ENCODE measurements at places on chromosomes 16 and 17.

- peaks cover 4% of the 10 kb centered on the region for H3K27me3 ChIP-seq
- peaks cover 12% of the 10 kb centered on the region for H3K4me1 ChIP-seq
- DNase-seq, result no peak
- no peaks in the 10 kb centered on the region for H3K36me3 ChIP-seq
- H3K4me3 ChIP-seq, result no peak overlapping the region
These were observed 3.8 kb upstream of the VAC14 start for GRCh38 chr16:70804734-70805169.

- DNase-seq, result no peak
- no peak overlapping the region for H3K4me3 ChIP-seq
- H3K27me3 ChIP-seq, result no peaks in the 10 kb centered on the region
- H3K4me1 ChIP-seq, result no peaks in the 10 kb centered on the region
- no peak overlapping the region for H3K27ac ChIP-seq
These were observed 283.7 kb downstream of the CPPED1 start for GRCh38 chr16:12519986-12520385.

GRCh38 chr16:11101695-11102522 is 154.1 kb downstream of the SOCS1 start:
- DNase-seq, result no peak
- peak overlapping the region; percentile 93 for H3K27ac ChIP-seq
- peaks cover 95% of the 10 kb centered on the region for H3K4me1 ChIP-seq
- no peaks in the 10 kb centered on the region for H3K27me3 ChIP-seq
- peaks cover 42% of the 10 kb centered on the region for H3K36me3 ChIP-seq

DNA sequence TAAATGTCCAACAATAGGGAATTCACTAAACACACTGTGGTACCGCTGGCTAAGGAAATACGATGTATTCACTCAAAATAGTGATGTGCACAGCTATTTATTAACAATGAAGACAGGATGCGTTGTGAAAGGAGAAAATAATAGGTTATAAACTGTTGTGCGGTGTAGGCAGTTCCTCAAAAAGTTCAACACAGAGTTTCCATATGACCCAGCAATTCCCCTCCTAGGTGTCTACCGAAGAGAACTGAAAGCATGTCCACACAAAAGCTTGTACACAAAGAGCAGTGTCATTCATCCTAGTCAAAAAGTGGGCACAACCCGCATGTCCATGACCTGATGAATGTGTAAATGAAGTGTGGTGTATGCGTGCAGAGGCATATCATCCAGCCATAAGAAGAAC is 1.2 kb upstream of the CES1 start:
- no peaks in the 10 kb centered on the region for H3K36me3 ChIP-seq
- no peaks in the 10 kb centered on the region for H3K4me1 ChIP-seq
- no peak overlapping the region for H3K4me3 ChIP-seq
- no peak overlapping the region for H3K27ac ChIP-seq

DNA sequence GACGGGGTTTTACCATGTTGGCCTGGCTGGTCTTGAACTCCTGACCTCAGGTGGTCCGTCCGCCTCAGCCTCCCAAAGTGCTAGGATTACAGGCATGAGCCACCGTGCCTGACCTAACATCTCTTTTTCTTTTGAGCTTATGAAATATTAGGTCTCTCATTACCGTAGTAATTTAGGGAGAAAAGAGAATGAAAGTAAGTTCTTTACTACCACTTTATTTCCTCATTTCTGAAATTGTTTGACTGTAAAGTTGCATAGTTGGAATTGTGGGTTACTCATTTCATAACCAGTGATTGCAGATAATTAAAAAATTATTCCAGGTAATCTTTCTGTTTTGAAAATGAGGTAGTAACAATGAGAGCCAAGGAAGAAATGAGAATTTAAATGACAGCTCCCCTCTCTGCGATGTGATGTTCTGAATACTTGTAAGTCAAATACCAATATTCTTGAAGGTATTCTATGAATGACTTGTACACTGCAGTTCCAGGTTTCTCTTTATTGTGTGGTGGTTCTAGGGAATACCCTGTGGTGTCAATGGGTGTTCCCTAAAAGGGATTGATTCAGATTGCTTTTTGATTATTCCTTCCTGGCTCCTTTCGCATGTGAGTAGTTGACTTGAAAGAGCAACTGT is 28.3 kb downstream of the MAP2K4 start:
- H3K4me1 ChIP-seq, result peaks cover 47% of the 10 kb centered on the region
- H3K36me3 ChIP-seq, result peaks cover 20% of the 10 kb centered on the region

GRCh38 chr17:39666601-39667261 is 1.5 kb upstream of the PNMT start:
- peaks cover 7% of the 10 kb centered on the region for H3K4me1 ChIP-seq
- H3K36me3 ChIP-seq, result peaks cover 3% of the 10 kb centered on the region
- peaks cover 26% of the 10 kb centered on the region for H3K27me3 ChIP-seq
- no peak overlapping the region for H3K27ac ChIP-seq
- no peak overlapping the region for H3K4me3 ChIP-seq

Data from activated CD8-positive, alpha-beta T cell treated with anti-CD3 and anti-CD28 coated beads, Interleukin-2, amount 10 ng/mL, durations not matched to agents 7 days and 5 days (primary cell).